Urinary bladder (tissue), 4 donors: ENCODE measurements at places on chromosomes 3 and 15. TPM values are rescaled to one million over a fixed set of nuclear protein-coding genes. Genes with fewer than 3 reads are reported as not detected.

- DNase-seq = no peak
Observed at GRCh38 chr3:147130461-147130860, 275.9 kb downstream of the ZIC4 start.

DNA sequence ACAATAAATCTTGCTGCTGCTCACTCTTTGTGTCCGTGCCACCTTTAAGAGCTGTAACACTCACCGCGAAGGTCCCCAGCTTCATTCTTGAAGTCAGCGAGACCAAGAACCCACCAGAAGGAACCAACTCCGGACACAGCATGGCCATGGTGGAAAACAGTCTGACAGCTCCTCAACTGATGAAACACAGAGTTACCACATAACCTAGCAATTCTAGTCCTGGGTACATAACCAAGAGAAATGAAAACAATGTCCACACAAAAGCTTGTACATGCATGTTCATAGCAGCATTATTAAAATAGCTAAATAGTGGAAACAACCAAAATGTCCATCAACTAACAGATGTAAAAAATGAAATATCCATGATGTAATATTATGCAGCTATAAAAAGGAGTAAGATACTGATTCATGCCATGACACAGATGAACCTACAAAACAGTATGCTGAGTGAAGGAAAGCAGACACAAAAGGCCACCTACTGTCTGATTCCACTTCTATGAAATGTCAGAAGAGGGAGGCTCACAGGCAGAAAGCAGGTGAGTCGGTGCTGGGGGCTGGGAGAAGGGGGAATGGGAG lies 36.8 kb downstream of the VGLL4 start:
- DNase-seq = no peak

- DNase-seq = no peak
Observed at GRCh38 chr3:60989626-60990441, 261.4 kb downstream of the FHIT start.

The CNTN6 gene
- 10.2 TPM for total RNA-seq

The GOLGA6L4 gene
- 4.9 TPM for total RNA-seq
